ENCODE measurements at places on chromosomes 12 and 14. TPM values are rescaled to one million over a fixed set of nuclear protein-coding genes. Genes with fewer than 3 reads are reported as not detected.
A peak's percentile ranks its signal among the peaks of the same experiment; 100 is the strongest.

DNA sequence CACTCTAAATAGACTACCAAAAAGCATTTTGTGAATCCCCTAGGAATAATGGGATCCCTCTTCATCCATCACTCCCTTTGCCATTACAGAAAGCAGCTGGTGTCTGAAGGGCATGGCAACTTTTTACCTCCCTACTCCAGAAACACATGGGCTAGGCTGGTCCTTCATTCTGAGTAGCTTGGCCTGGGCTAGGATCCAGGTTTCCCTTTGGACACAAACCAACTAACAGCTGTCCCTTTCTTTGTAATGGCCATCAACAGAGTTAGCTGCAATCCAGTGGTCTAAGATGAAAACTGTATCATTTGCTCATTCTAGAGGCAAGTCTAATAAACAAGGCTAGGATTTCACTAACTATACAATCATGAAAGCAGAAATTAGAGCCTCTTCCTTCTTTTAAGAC is 7.4 kb downstream of the GRIN2B start:
- DNase-seq, result no peak

DNA sequence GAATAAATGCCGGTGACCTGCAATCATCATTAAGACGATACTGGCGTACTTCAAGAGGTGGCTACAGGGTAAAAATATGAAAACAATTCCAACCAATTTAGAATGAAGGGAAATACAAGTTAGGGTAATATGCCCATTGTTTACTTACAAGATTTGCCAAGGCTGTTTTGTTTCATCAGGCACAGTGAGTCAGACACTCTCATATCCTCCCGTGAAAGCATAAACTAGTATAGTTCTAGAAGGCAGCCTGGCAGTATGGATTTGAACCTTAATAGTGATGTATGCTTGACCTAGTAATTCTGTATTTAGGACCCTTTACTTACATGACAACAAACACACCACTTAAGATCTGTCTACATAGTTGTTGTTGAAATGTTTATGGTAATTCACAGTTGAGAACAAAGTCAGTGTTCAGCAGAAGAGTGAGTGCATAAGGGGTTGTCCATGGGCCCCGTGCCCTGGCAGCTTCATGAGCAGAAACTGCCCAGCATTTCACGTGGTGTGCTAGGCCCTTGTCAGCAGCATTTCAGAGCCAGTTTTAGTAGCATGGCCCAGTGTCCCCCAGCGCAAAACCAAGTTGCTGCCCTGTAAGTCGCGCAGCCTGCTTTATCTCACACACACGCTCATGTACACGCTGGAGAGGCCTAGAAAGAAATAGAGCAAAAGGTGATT is 80.8 kb downstream of the EP400 start:
- peak; percentile 60 for DNase-seq

GRCh38 chr12:67807814-67808213 is 159.3 kb downstream of the DYRK2 start:
- no peak for DNase-seq

DNA sequence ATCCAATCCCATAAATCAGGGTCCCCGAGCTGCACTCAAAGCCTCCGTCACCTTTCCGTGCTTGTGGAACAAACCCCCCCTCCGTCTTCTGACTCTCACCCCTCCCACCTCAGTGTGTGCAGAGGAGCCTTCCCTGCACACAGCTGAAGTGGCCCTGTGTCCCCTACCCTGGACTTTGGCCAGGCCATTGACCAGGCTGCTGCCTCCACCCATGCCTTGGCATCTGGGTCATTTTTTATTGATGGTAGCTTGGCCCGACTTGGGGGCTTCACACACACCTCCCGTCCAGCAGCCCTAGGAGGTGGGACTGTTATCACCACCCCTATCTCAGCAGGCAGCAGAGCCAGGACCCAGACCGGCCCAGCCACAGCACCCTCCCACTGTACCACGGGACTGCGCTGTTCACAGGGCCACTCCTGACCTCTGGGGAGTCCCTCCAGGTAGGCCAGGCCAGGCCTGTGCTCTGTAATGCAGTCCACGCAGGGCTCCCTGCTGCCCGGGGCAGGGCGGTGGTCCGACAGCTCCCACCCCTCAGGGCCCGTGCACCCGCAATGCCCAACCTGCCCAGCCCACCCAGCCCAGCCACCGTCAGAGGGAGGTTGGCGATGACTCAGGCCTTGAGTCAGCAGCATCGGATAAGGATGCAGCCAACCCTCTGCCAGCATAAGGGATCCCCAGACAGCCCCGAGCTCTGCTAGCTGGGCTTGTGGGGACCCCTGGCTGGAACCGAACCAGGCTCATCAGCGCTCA is 9.2 kb upstream of the INF2 start:
- DNase-seq, result peak; percentile 61

- no peak for DNase-seq
These were observed 92.3 kb upstream of the BCAT1 start for GRCh38 chr12:25041006-25041741.

DNA sequence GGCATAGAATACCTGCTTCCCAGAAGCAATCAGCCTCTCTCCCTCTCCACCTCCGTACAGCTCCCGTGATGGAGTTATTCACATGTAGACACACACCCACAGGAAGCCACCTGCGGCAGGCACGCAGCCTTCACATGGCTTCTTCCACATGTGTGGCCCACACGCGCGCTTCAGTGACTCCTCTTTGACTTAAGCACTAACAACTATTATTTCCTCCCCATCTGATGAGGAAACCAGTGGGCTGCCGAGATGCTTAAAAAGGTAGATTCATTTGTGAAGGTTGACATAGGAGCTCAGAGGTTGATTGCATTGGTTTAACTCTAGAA is 69.3 kb downstream of the PRMT8 start:
- DNase-seq, result no peak

DNA sequence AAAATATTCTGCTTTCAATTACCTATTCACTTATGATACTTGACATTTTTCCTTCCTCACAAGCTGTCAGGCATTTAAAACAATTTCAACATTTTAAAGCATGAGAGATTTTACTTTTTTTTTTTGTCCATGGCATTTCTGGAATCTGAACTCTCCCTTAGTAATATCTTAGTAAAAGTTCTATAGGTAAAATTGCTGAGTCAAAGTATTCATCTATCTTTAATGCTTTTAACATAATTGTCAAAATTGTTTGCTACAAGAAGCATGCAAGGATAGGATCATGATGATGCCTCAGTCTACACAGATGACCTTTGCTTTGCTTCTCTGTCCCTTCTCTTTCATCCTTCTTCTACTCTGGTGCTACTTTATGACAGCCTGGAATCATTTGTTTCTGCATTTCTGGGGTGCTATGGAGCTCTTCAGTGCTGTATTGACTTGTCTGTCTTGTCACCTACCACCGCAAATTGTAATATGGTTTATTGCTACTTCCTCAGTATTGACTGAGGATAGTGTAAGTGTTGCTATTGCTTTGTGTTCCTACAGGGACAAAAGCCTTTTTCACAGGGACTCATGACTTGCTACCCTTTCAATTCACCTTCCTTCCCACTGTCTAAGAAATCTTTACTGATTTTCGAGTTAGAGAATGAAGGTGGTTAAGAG is 589.8 kb upstream of the ATP2B1 start:
- DNase-seq, result no peak

- no peak for DNase-seq
These were observed 56.5 kb downstream of the WASHC4 start for GRCh38 chr12:105164068-105164467.

- DNase-seq, result no peak
These were observed 9.5 kb upstream of the LTA4H start for GRCh38 chr12:96044943-96045290.

DNA sequence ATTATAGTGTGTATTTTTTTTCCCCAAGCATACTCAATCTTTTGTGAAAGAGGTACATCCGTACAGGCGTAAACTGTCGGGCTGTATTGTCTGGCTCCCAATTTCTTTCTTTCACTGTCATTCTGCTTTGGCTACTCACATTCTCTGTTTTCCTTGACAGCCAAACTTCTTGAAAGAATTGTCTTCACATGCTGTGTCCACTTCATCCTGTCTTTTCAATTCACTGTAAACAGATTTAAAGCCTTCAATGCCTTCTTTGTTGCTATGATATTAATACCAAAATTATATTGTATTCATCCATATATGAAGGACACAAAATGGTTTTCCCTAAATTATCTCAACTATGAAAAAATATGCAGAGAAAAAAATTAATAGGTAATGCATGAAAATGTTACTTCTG is 6.0 kb upstream of the ATP23 start:
- DNase-seq, result no peak

DNA sequence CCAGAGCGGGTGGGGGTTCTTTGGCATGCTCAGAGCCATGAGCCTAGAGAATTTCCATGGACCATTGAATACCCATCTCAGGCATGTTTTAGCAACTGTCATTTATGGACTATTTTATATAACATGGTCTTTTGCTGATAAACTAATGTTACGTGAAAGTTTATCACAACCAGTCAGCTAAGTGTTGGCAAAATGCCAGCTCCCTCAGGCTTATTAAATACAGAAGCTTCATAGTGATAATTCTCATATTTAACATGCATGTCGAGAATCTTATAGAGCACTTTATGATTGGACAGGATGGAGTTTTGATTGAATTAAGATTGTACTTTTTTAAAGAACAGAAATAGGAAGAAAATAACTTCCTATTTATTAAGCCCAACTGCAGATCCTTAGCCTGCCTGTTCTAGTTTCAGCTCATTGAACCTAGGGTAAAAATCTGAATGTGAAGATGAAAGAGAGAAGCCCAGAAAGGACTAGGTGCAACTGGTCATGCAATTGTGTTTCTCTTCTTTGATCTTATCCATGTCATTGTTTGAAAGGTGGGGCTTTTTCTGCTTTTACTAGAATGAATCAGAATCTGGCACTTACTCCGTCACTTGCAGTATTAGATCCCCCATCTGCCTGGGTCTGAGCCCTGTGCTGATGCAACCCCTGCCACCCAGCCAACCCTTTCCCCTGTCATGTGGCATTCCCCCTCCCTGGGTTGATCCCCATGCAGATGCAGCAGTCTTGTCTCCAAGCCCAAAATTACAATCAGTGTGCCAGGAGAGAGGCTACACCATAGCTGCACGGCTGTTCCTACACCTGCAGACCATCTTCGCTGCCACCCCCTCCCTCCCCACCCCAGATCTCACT is 134.6 kb upstream of the EVL start:
- no peak for DNase-seq

GRCh38 chr14:75184492-75184891 is 8.1 kb upstream of the TMED10 start:
- no peak for DNase-seq

DNA sequence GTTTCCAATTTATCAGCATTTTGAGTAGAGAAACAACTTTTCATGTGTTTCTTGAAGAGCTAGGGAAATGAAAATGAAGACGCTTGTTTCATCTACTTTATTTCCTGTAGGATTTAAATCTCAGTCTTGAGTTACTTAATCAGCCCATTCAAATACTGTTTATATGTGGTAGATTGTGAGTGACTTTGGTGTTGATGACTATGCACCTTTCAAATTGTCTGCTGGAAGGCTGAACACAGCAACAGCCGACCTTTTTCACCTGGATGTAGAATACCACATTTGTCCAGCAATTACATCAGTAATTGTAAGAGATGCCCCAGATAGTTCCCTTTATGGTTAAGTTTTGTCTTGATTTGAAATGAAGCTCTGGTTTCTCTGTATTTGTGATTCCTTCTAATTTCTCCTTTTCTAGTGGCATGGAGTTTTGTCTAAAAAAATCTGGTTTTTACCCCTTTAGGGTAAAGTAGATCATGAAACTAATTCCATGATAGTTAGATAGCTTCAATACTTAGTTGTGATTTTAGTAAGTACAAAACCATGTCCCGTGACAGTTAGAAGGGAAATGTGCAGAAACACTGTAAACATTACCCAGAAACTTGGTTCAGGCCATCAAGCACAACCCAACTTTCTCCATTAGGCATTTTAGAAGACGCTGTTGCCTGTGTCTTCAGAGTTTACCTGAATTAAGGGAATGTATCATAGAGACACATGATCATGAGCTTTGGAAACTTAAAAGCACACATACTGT is 165.0 kb downstream of the SRGAP1 start:
- DNase-seq, result no peak

SIX6 gene
- not detected for total RNA-seq

CCND2 gene
- total RNA-seq, result 166 TPM

SPTB gene
- 88.8 TPM for total RNA-seq

GPR84 gene
- 0.21 TPM for total RNA-seq

FAM90A1 gene
- total RNA-seq, result 0.17 TPM

C1QL4 gene
- not detected for total RNA-seq

IAPP gene
- not detected for total RNA-seq

PRB2 gene
- not detected for total RNA-seq

MAPKAPK5 gene
- total RNA-seq, result 27.1 TPM
